Lung (tissue), 17 donors: ENCODE measurements at places on chromosomes 4 and X. TPM values are rescaled to one million over a fixed set of nuclear protein-coding genes. Genes with fewer than 3 reads are reported as not detected.

DNA sequence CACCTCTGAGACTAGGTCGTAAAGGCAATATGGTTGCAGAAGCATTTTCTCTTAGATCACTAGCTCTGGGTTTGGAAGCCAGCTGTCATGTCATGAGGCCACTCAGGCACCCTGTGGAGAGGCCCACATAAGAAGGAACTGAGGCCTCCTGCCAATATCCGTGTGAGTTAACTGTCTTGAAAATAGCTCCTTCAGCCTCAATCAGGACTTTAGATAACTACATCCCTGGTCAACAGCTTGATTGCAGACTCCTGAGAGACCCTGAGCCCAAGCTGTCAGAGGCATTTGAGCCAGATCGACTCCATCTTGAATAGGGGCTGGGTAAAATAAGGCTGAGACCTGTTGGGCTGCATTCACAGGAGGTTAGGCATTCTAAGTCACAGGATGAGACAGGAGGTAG, 15.1 kb upstream of the REPS2 start:
- H3K4me1 ChIP-seq: peaks cover 3% of the 10 kb centered on the region
- no peaks in the 10 kb centered on the region for H3K36me3 ChIP-seq
- H3K27ac ChIP-seq: no peak overlapping the region
- DNase-seq: no peak
- H3K27me3 ChIP-seq: peaks cover 34% of the 10 kb centered on the region

Gene DNAAF6
- 3.3 TPM for total RNA-seq

Gene SERPINA7
- not detected for total RNA-seq

Gene AKAP4
- not detected for total RNA-seq

Gene NMU
- 1.5 TPM for total RNA-seq

DNA sequence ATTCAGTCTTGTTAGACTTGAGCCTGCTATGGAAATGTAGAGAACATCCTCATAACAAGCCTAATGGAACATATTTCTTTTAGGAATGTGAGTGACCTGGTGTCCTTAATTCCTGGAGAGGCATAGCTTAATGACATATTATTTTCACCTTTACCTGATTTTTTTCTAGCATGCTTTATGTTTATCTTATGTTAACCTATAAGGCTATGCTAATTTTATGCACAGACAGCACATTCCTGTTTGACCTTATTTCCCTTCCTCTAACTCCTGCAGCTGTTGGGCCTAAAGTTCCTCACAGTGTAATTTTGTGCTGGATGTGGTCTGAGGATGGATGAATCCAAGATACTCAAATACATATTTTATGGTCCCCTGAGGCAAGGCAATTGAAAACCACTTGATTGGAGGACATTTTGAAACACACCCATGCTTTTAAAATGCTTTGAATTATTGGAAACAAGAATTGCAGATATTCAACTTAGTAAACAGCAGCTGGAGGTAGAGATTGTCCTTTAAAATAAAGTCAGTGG, 111.5 kb downstream of the LARP7 start:
- H3K4me1 ChIP-seq: no peaks in the 10 kb centered on the region
- no peak for DNase-seq
- H3K36me3 ChIP-seq: no peaks in the 10 kb centered on the region
- no peak overlapping the region for H3K4me3 ChIP-seq
- H3K27ac ChIP-seq: no peak overlapping the region

- H3K4me1 ChIP-seq: no peaks in the 10 kb centered on the region
- no peaks in the 10 kb centered on the region for H3K27me3 ChIP-seq
- no peak overlapping the region for H3K27ac ChIP-seq
- H3K4me3 ChIP-seq: no peak overlapping the region
- peak; percentile 95 for DNase-seq
- no peaks in the 10 kb centered on the region for H3K36me3 ChIP-seq
These were observed 13.8 kb downstream of the MAD2L1 start for GRCh38 chr4:120052856-120053255.

DNA sequence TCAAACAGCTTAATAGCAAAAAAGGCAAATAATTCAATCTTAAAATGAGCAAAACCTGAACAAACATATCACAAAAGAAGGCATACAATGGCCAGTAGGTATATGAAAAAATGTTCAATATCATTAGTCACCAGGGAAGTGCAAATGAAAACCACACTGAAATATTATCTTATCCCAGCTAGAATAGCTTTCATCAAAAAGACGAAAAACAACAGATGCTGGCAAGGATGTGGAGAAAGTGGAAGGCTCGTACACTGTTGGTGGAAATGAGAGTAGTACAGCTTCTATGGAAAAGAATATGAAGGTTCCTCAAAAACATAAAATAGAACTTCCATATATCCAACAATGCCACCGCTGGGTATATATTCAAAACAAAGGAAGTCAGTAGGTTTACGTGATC, 29.3 kb upstream of the ANXA10 start:
- no peak overlapping the region for H3K27ac ChIP-seq
- H3K4me1 ChIP-seq: no peaks in the 10 kb centered on the region
- H3K27me3 ChIP-seq: no peaks in the 10 kb centered on the region
- no peaks in the 10 kb centered on the region for H3K36me3 ChIP-seq

- no peak overlapping the region for H3K4me3 ChIP-seq
- peak; percentile 32 for DNase-seq
- peaks cover 2% of the 10 kb centered on the region for H3K4me1 ChIP-seq
- no peaks in the 10 kb centered on the region for H3K27me3 ChIP-seq
- no peak overlapping the region for H3K27ac ChIP-seq
- no peaks in the 10 kb centered on the region for H3K36me3 ChIP-seq
These were observed 64.0 kb downstream of the CCNG2 start for GRCh38 chr4:77220828-77221613.

- peaks cover 8% of the 10 kb centered on the region for H3K36me3 ChIP-seq
- no peak for DNase-seq
- H3K4me3 ChIP-seq: no peak overlapping the region
- no peaks in the 10 kb centered on the region for H3K27me3 ChIP-seq
These were observed 18.0 kb downstream of the ZNF275 start for GRCh38 chrX:153351981-153352380.

DNA sequence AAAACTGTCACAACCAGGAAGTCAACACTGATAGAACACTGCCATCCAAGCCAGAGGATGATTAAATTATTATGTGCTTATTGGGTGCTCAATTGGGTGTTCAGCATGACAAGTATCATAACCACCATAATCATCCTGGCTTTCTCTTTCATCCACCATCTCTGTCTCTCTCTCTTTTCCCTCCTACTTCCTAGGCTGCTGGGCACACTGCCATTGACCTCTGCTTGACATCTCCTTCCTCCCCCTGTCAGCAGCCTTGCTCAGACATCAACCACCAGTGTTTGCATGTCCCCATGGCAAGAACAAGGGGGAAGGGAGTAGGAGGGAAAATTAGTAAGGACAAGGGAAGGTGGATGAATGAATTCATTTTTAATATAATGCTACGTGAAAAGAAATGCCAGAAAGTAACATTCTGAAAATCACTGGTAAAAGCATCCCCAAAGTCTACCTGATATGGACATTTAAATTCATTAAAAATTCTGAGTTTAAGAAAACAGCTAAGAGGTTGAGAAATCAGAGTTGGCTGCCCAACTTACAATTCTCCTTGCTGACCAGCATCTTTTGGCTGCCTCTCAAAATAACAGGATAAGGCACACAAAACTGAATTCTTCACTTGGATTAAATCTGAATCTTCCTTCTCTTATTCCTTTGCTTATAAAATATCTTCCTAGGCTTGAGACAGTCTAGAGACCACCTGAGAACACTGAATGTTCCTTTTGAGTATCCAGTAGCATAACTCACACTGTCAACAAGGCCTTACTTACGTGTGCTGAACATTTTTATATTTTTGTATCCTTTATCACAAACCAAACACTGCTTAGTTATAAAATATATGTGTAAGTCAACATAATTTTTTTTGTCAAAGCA, 48.5 kb downstream of the SNCA start:
- no peak overlapping the region for H3K27ac ChIP-seq
- H3K36me3 ChIP-seq: no peaks in the 10 kb centered on the region
- peak; percentile 99 for DNase-seq
- H3K4me1 ChIP-seq: peaks cover 44% of the 10 kb centered on the region
- no peaks in the 10 kb centered on the region for H3K27me3 ChIP-seq

DNA sequence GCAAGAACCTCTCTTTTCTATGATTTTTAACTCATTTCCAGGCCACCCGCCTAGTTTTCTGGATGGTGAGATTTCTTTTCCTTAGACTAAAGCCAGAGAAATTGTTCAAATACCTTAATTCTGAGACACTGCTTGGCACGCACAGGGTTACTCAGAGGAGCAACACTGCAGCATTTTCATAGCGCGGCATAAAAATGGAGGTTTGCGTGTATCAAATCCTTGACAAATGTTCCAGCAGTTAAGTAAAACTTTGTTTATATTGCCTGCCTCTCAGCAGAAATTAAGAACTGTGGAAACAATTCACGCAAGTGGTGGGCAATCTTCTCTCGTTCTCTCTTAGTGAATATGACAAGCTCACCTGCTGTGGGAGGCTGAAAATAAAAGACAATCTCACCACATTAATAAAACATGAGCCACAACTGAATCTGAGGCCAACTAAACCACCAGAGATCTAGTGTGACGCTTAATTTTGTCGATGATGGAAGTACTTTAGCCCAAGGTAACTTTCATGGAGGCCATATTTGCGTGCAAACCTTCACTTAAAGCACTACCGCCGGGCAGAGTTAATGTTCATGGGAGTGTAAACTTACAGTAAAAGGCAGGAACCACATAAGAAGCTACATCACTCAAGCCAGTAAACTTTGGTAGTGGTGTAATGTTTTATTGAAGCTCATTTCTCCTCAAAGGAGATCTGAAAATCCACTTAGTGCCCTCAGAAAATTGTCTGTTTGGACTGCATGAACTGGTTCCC, 894.8 kb upstream of the EPHA5 start:
- H3K27me3 ChIP-seq: no peaks in the 10 kb centered on the region
- H3K36me3 ChIP-seq: no peaks in the 10 kb centered on the region
- H3K27ac ChIP-seq: peak overlapping the region; percentile 7
- H3K4me3 ChIP-seq: no peak overlapping the region

DNA sequence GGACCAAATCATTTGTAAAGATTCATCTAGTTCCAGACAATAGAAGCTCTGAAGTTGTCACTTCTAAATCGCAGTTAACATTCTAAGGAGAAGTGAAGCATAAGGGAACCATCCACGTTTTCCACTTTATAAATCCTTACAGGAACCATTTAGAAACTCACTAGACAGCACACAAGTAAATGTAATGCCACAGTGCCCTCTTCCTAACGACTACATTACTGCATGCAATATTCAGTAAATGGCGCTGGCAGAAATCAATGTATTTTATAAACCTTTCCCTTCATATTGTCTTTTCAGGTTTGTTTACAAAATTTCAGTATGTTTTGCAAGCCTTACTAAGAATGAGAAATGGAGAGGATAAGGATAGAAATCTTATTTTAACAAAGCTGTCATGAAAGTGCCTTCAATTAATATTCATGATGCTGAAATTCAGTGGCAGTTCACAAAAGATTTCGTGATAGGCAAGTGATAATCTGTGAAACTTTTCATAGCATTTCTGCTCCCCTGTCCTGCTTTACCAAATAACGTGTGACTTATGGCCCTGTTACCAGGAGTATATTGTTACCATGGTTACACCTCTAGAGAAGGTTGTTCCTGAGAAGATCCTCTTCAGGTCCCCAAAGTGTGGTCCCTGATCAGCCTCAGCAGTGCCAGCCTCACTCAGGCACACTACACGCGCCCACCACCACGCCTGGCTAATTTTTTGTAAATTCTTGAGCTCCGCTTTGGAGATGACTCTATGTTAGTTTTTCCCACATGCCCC, 54.2 kb downstream of the TMA16 start:
- H3K4me1 ChIP-seq: no peaks in the 10 kb centered on the region
- H3K36me3 ChIP-seq: no peaks in the 10 kb centered on the region
- H3K27me3 ChIP-seq: no peaks in the 10 kb centered on the region
- no peak overlapping the region for H3K4me3 ChIP-seq
- no peak overlapping the region for H3K27ac ChIP-seq

GRCh38 chr4:57220734-57221133, 110.5 kb upstream of the IGFBP7 start:
- no peak for DNase-seq
- H3K4me1 ChIP-seq: no peaks in the 10 kb centered on the region
- H3K27me3 ChIP-seq: no peaks in the 10 kb centered on the region
- H3K27ac ChIP-seq: no peak overlapping the region
- H3K4me3 ChIP-seq: no peak overlapping the region
